ENCODE measurements at places on chromosomes 6 and 20.

GRCh38 chr6:163254341-163254835 is 160.1 kb upstream of the QKI start:
- DNase-seq, result no peak

GRCh38 chr6:147447835-147448611 is 60.5 kb upstream of the SAMD5 start:
- DNase-seq, result no peak

DNA sequence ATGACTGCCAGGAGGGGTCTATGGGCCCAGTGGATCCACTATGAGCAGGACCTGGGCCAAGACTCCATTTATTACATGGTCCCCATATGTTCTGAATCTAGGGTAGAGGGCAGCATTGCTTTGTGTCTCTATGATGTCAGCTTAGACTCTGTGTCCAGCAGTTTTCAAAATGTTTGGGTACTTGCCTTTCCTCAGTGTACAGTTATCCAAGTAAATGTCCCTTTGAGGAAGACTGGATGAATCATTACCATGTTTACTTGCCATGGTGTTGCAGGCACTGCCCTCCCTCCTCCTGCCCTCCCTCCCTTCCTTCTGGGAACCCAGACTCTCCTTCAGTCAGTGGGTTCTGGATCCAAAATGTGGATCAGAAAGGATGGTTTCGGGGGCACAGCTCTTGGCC is 108.6 kb downstream of the NRN1 start:
- no peak for DNase-seq

- DNase-seq, result no peak
Measured at GRCh38 chr6:134400941-134401340, 83.0 kb upstream of the SGK1 start.
